Naive thymus-derived CD8-positive, alpha-beta T cell (primary cell): ENCODE measurements at places on chromosomes 1 and 21. TPM values are rescaled to one million over a fixed set of nuclear protein-coding genes. Genes with fewer than 3 reads are reported as not detected.

The S100A9 gene
- total RNA-seq: 2.8 TPM

The CR1L gene
- not detected for total RNA-seq

- DNase-seq: no peak
- H3K27ac ChIP-seq: no peak overlapping the region
- no peaks in the 10 kb centered on the region for H3K36me3 ChIP-seq
- H3K4me3 ChIP-seq: no peak overlapping the region
- peaks cover 8% of the 10 kb centered on the region for H3K4me1 ChIP-seq
These were observed 77.6 kb downstream of the PLXNA2 start for GRCh38 chr1:208166340-208167138.

DNA sequence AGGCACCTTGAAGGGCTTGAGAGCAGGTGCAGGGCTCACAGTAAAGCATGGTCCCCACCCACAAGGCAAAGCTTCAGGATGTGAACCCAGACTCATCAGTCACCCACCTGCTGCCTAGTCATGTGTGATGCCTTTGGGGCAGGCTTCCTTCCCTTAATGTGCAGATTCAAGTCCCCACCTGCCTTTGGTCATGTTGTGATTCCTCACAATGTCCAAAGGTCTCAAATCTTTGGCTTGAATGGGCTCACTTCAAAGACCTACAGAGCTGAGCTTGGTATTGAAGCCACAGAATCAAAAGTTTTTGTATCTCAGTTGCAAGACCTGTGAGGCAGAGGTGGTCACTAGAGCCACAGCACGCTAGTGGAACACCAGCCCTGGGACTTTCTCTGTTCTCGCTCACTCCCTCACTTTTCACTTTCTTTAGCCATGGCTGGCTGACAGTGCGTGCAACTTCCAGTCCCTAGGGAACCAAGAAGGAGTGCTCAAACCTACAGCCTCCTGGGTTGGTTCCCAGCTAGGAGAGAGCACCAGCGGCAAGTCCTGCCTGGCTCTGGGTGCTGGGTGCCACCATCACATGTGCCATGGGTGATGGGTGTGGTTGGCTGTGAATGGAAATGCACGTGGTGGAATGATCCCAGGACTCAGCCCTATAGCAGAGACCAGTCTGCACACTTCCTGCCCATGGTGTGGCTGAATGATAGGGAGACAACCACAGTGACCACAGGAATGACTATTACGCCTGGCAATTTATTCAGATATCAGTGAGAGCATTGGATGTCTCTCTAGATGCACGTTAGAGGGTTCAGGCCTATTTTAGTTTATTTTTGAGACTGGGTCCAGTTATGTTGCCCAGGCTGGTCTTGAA is 26.4 kb upstream of the CLIC6 start:
- no peaks in the 10 kb centered on the region for H3K36me3 ChIP-seq
- H3K4me3 ChIP-seq: no peak overlapping the region
- H3K27me3 ChIP-seq: peaks cover 4% of the 10 kb centered on the region
- no peak for DNase-seq

The SYCP1 gene
- total RNA-seq: not detected

DNA sequence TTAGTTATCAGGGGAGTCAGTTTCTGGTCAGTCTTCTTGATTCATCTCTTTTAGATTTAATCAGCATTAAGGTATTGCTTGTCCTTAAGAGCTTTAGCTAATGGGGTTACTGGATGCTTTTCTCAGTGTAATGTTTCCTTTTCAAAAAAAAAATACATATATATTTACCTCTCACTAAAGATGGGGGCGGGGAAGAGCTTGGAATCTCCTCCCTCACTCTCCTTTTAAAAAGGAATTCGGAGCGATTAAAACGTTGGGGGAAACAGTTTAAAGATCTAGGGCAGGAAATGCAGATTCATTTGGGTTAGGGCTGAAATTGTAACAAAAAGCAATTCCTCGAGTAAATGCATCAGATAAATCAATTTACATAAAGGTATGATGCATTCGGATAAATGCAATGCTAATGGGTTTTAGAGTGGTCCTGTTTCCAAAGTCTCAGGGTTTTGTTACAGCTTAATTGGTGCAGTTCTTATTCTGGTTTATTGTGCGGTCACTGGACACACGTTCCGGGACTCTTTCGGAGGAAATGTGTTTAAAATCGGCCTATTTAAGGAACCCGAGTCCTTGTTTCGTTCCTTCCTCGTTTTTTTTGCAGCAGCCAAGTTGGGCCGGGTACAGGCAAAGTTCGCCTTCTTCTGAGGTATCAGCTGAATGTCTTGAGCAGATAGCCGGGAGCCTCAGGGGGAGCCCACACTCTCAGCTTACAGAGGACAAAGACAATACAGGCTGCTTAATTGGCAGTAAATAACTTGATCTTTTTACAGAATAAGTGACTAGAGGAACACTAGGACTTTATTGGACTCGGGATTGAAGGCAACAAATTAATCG is 1.6 kb downstream of the LMO4 start:
- H3K36me3 ChIP-seq: no peaks in the 10 kb centered on the region
- H3K27ac ChIP-seq: peak overlapping the region; percentile 96
- H3K27me3 ChIP-seq: no peaks in the 10 kb centered on the region
- peaks cover 63% of the 10 kb centered on the region for H3K4me1 ChIP-seq

The CLCN6 gene
- total RNA-seq: 26.8 TPM

- no peak for DNase-seq
- no peaks in the 10 kb centered on the region for H3K36me3 ChIP-seq
- no peaks in the 10 kb centered on the region for H3K27me3 ChIP-seq
- no peak overlapping the region for H3K4me3 ChIP-seq
- peaks cover 40% of the 10 kb centered on the region for H3K4me1 ChIP-seq
These were observed 8.8 kb upstream of the ADAR start for GRCh38 chr1:154616659-154617345.

- H3K36me3 ChIP-seq: no peaks in the 10 kb centered on the region
- H3K4me3 ChIP-seq: no peak overlapping the region
- no peak for DNase-seq
- H3K27me3 ChIP-seq: peaks cover 4% of the 10 kb centered on the region
- no peak overlapping the region for H3K27ac ChIP-seq
These were observed 50.5 kb upstream of the IL12RB2 start for GRCh38 chr1:67257173-67257535.

GRCh38 chr1:246571953-246572352 is 5.7 kb downstream of the CNST start:
- peaks cover 70% of the 10 kb centered on the region for H3K4me1 ChIP-seq
- no peaks in the 10 kb centered on the region for H3K27me3 ChIP-seq
- H3K27ac ChIP-seq: peak overlapping the region; percentile 97
- DNase-seq: no peak
- H3K36me3 ChIP-seq: peaks cover 10% of the 10 kb centered on the region
